ENCODE measurements at places on chromosomes 4 and X.

GRCh38 chr4:136106753-136107152 lies 1425.5 kb downstream of the PCDH18 start:
- DNase-seq = no peak

- no peak for DNase-seq
These were observed 261.2 kb downstream of the MAPK10 start for GRCh38 chr4:86098691-86099090.

GRCh38 chrX:7889135-7889534 lies 38.1 kb downstream of the PNPLA4 start:
- no peak for DNase-seq

GRCh38 chrX:42246814-42247213 lies 323.5 kb upstream of the CASK start:
- DNase-seq = no peak

DNA sequence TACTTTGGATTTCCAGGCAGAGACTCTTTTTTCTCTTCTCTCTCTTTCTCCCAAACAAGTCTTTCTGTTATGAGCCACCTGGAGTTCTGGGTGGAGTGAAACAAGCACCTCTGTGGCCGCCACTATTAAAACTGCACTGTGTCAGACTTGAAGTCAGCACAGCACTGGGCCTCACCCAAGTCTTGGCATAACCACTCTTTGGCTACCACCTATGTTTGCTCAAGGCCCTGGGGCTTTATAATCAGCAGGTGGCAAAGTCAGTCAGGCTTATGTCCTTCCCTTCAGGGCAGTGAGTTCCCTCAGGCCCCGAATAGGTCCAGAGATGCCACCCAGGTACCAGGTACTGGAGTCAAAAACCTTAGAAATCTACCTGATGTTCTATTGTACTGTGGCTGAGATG lies 52.4 kb downstream of the ITIH6 start:
- no peak for DNase-seq

DNA sequence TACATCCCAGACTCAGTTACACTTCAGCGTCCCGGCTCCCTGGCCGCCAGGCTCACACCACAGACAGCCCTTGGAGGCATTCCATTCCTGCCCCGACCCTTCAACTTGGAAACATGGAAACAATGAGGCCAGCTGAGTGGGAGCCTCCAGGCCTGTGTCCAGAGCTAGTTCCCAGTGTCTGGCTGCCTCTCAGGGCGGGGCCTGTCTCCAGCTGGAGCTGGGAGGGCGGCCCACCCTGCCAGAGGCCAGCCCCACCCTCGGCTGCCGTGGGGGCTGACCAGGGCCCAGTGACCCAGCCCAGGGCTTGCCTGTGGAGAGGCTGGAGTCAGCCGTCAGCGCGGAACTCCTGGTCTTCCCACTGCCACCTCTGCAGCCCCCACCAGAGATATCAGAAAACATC lies 37.4 kb upstream of the SPON2 start:
- no peak for DNase-seq

DNA sequence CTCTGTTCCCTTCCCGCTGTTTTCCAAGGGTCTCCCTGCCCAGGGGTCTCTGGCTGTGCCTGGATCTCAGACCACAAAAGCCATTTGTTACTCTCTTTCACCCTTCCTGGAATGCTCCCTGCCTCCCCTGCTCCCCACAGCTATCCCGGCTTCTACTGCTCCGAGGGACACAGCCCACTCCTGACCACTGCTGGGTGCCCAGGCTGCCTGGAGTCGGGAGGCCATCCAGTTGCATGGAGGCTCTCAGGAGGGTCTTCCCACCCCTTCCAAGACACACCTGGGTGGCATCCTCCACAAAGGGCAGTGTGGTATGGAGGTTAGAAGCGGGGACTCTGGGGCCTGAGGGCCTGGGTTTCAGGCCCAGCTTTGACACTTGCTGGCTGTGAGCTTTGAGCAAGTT lies 101.1 kb downstream of the PPP2R2C start:
- no peak for DNase-seq

- DNase-seq = no peak
These were observed 65.3 kb downstream of the HPRT1 start for GRCh38 chrX:134525086-134525792.

DNA sequence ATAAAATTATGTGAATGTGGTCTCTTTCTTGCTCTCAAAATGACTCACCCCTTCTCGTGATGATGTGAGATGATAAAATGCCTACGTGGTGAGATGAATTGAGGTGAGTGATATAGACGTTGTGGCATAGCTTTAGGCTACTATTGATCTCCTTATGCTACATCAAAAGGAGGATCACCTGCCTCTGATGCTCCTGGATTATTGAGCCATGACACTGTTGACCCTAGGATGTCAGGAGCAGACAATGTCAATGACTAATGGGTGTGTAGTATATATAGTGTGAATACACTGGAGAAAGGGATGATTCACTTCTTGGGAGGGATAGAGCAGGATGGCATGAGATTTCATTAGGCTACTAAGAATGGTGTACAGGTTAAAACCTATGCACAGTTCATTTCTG lies 210.7 kb upstream of the PRPS2 start:
- no peak for DNase-seq

GRCh38 chrX:109890910-109891502 lies 111.9 kb upstream of the TMEM164 start:
- peak; percentile 43 for DNase-seq

DNA sequence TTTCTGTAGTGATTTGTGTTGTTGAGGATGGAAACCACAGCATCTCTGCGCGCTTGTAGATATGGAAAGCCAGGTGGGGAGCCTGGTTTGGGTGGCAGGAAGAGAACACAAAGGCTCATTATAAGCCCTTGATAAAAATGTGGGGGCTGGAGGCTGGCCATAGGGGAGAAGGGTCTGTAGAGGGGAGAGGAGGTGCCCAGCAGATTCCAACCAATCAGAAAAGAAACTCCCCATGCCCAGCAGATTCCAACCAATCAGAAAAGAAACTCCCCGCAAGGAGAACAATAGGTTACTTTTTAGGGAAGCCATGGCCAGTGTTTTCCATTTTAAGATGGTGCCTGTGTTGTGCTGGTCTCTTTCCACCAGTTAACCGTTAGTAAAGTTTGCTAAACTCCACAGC lies 9.8 kb upstream of the CENPU start:
- no peak for DNase-seq

- no peak for DNase-seq
These were observed 33.1 kb downstream of the ENPEP start for GRCh38 chr4:110508827-110509710.

GRCh38 chrX:69153060-69153730 lies 12.1 kb downstream of the PJA1 start:
- no peak for DNase-seq

GRCh38 chrX:47515941-47516665 lies 33.1 kb upstream of the ZNF41 start:
- no peak for DNase-seq

- DNase-seq = no peak
These were observed 8.4 kb downstream of the MSL3 start for GRCh38 chrX:11766487-11766886.

GRCh38 chr4:118957722-118958445 lies 69.2 kb downstream of the SYNPO2 start:
- no peak for DNase-seq

- DNase-seq = no peak
These were observed 17.2 kb upstream of the RTL9 start for GRCh38 chrX:110341189-110342035.

GRCh38 chr4:110085131-110085530 lies 113.3 kb downstream of the ELOVL6 start:
- peak; percentile 12 for DNase-seq

GRCh38 chrX:40947276-40947675 lies 138.0 kb upstream of the USP9X start:
- no peak for DNase-seq

- DNase-seq = no peak
These were observed 53.4 kb downstream of the PSAPL1 start for GRCh38 chr4:7381221-7381889.

GRCh38 chrX:18792828-18793227 lies 85.4 kb downstream of the PPEF1 start:
- no peak for DNase-seq

- DNase-seq = no peak
These were observed 36.8 kb upstream of the REST start for GRCh38 chr4:56870946-56871345.

GRCh38 chr4:4995103-4995907 lies 24.0 kb downstream of the CYTL1 start:
- DNase-seq = peak; percentile 20

GRCh38 chr4:28548594-28548993 lies 1688.0 kb downstream of the STIM2 start:
- no peak for DNase-seq

- DNase-seq = no peak
These were observed 179.8 kb downstream of the SLIT2 start for GRCh38 chr4:20431543-20431951.

- DNase-seq = no peak
These were observed 7.2 kb downstream of the AFP start for GRCh38 chr4:73443224-73443623.

DNA sequence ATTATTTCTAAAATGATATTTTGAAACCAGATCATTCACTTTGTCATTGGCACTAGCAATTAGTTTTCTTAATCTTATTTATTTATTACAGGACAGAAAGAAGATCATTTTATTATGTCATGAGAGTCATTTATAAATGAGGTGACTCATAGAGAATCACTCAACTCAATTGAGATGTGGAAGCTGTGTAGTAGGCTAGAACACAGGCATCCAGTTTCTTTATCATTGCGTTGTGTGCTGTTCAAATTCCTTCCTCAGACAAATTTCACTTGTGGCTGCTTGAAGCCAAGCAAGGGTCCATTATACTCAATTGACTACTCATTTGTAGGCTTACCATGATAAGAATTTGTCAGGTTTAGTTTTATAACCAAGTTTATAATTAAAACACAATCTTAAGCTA lies 87.6 kb downstream of the MRPL1 start:
- no peak for DNase-seq

GRCh38 chr4:145822181-145822580 lies 116.4 kb downstream of the ZNF827 start:
- no peak for DNase-seq

- DNase-seq = peak; percentile 63
These were observed 22.0 kb downstream of the DYNLT3 start for GRCh38 chrX:37825215-37825842.

DNA sequence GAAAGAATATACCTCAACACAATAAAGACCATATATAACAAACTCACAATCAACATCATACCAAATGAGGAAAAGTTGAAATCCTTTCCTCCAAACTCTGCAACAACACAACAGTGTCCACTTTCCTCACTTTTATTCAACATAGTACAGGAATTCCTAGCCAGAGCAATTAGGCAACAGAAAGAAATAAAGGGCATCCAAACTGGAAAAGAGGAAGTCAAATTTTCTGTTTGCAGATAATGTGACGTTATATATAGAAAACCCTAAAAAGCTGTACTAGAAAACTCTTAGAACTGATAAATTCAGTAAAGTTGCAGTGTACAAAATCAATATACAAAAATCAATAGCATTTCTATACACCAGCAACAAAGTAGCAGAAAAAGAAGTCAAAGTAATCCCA lies 107.6 kb downstream of the SOWAHB start:
- DNase-seq = no peak

- no peak for DNase-seq
These were observed 118.4 kb upstream of the WDR17 start for GRCh38 chr4:175947117-175947722.

DNA sequence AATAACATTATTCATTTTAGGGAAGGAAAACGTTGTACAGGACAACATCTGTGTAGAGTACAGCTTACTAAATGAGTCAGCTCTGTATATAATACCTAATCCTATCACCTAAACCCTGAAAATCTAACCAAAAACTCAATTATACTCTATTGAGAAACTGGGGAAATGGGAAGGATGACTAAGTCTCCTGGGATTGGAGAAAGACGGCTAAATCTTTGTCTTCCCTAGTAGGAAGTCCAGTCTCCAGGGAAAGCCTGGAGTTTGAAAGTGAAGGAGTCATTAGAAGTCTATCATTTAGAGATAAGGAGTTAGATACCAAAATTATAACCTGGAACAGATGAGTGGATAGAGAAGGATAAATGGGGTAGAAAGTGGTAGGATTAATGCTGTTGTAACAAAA lies 286.5 kb downstream of the STK32B start:
- DNase-seq = no peak

DNA sequence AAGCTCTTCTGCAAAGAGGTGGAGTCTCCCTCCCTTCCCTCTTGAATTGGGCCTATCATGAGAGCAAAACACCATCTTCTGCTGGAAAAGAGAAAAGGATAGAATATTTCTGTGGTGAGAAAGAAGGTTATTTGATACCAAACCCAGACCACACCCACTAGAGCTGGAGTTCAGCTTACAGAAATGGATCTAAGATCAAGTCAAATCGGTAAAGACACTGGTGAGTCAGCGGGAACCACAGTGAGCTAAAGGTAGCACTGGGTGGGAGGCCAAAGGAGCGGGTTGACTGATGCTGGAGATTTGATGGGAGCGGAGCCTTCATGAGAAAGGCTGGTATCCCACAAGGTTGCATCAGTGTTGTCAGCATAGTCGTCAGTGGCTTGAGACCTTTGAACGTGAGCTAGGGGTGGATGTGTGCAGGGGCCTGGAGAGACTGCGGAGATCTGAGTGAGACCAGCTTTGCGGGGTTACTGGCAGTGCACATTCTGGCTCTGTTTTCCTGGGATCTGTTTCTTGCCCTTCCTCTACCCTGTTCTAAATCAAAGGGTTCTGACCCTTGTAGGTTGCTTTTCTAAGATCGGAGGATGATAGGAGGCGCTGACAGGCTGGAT lies 106.4 kb upstream of the SCOC start:
- DNase-seq = no peak

DNA sequence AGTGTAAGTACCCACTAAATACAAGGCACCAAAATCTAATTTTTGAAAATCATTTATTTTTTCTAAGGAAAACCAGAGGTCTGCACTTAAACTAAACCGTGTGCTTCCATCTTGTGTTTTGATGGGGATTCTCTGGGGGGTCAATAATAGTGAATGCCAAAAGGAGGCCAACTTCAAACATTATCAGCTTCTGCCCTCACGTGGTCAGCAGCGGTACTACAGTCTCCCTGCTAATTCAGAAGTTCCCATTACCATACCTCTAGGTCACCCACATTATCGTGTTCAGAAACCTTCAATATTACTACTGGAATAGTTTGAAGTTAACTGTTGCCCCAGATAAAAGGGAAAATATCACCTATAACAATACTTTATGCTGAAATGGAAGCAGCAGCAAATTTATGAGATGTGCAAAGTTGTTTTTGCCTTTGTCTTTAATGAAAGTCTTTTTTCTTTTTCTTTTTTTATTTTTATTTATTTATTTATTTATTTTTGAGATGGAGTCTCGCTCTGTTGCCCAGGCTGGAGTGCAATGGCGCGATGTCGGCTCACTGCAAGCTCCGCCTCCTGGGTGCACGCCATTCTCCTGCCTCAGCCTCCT lies 17.3 kb downstream of the CTPS2 start:
- DNase-seq = peak; percentile 57
